ENCODE measurements at places on chromosomes 5 and 9.

- DNase-seq, result no peak
Observed at GRCh38 chr5:53359916-53360517, 120.4 kb upstream of the FST start.

DNA sequence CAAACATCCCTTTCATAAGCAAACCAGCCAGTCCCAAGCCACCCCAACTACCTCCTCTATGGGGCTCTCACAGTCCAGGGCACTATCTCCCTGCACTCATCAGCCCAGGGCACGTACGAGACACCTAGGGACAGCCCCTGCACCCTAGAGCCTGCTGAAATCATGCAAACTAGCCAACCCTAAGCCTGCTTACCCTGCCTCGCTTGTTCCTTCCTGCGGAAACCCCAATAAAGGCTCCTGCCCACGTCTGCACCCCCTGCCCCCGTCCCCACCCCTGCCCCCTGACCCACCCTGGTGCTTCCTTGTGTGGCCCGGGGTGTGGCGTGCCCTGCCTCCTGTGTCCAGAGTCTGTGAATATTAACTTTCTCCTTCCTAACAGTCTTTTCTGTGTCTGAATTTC, 135.9 kb downstream of the GADD45G start:
- DNase-seq, result no peak

GRCh38 chr9:80157561-80157983, 585.8 kb downstream of the TLE4 start:
- no peak for DNase-seq

DNA sequence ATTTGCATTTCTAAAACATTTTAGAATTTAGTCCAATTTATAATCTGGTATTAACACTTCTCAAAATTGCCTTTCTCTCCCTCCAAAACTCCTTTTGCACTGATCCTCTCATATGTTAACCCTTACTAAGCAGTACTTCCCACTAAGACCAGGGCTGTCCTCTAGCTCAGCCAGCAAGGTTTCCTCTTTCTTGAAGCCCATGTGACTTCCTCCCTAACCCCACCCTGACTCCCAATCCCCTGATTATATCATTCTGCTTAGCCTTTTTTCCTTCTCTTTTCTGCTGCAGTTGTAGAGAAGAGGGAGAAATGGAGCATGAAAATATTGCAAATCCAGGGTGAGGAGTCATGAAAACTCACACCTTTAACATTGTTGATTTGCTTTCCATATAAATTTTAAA, 241.7 kb downstream of the MCTP1 start:
- no peak for DNase-seq

DNA sequence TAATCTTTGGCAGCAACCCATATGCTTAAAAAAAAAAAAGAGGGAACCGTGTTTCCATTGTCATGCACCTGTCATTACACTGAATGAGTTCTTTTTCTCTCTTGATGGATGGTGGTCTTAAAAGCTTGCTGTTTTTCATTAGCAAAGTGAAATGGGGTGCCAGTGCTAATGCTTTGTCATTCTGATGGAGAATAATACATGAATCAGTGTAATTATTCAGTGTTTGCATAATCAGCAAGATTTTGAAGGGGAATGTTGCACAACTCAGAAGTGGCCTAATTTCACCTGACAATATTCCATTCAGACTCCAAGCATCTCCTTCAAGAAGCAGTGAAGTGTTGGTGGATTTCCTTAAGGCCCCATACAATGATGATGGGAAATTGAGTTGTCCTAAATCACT, 38.1 kb downstream of the MAP1B start:
- no peak for DNase-seq

GRCh38 chr9:30900706-30901105, 1483.7 kb upstream of the ACO1 start:
- DNase-seq, result no peak

GRCh38 chr9:83199240-83199639, 136.3 kb upstream of the RASEF start:
- no peak for DNase-seq

Measured in chondrocyte (in vitro differentiated cells).